ENCODE measurements at places on chromosomes 1 and 21. TPM values are rescaled to one million over a fixed set of nuclear protein-coding genes. Genes with fewer than 3 reads are reported as not detected.

SLC44A3 gene
- total RNA-seq = not detected

STUM gene
- 1.1 TPM for total RNA-seq

CHIA gene
- not detected for total RNA-seq

PRELP gene
- total RNA-seq = not detected

TLCD4 gene
- total RNA-seq = 1.3 TPM

FCGR2B gene
- total RNA-seq = 144 TPM

BCAR3 gene
- 13.0 TPM for total RNA-seq

C1orf141 gene
- not detected for total RNA-seq

RCAN1 gene
- 4.2 TPM for total RNA-seq

PRAMEF6 gene
- total RNA-seq = not detected

CCDC27 gene
- total RNA-seq = not detected

IBA57 gene
- 15.3 TPM for total RNA-seq

FGR gene
- 57.0 TPM for total RNA-seq

LCA5L gene
- total RNA-seq = 0.62 TPM

AGRN gene
- 31.3 TPM for total RNA-seq

KIAA0040 gene
- 93.6 TPM for total RNA-seq

MRPL20 gene
- total RNA-seq = 129 TPM

NGF gene
- total RNA-seq = not detected

KHDC4 gene
- total RNA-seq = 122 TPM

PEAR1 gene
- total RNA-seq = not detected

OR2T35 gene
- 0.30 TPM for total RNA-seq

AGMAT gene
- total RNA-seq = 3.5 TPM

SPOCD1 gene
- not detected for total RNA-seq

SAMD13 gene
- 0.42 TPM for total RNA-seq

RAVER2 gene
- 1.5 TPM for total RNA-seq

IL6R gene
- 5.3 TPM for total RNA-seq

AGT gene
- total RNA-seq = not detected

SZRD1 gene
- total RNA-seq = 109 TPM

C1orf87 gene
- not detected for total RNA-seq

SPATA45 gene
- total RNA-seq = 0.64 TPM

CFAP410 gene
- total RNA-seq = 62.4 TPM

SRSF10 gene
- total RNA-seq = 223 TPM

PTPN22 gene
- 34.4 TPM for total RNA-seq

ANKRD35 gene
- not detected for total RNA-seq

ANKRD34A gene
- total RNA-seq = 2.8 TPM

S100B gene
- total RNA-seq = not detected

ITLN2 gene
- not detected for total RNA-seq

TCEA3 gene
- total RNA-seq = not detected

ANKRD45 gene
- total RNA-seq = not detected

AK4 gene
- 0.34 TPM for total RNA-seq

C4BPA gene
- total RNA-seq = not detected

TINAGL1 gene
- not detected for total RNA-seq

MYOG gene
- total RNA-seq = not detected

FCRL1 gene
- total RNA-seq = 306 TPM

RIPK4 gene
- total RNA-seq = not detected

CLDN17 gene
- total RNA-seq = not detected

IFT25 gene
- total RNA-seq = 48.1 TPM

MKNK1 gene
- total RNA-seq = 73.0 TPM

ERICH3 gene
- total RNA-seq = 0.46 TPM

LENEP gene
- total RNA-seq = 2.0 TPM

DMRTA2 gene
- total RNA-seq = not detected

ZMYND12 gene
- total RNA-seq = 0.79 TPM

LYSMD1 gene
- 5.8 TPM for total RNA-seq

CASQ1 gene
- total RNA-seq = not detected

CD1B gene
- total RNA-seq = not detected

RRP1B gene
- 22.7 TPM for total RNA-seq
